ENCODE measurements at places on chromosomes 6 and 20.

GRCh38 chr6:82611751-82612150, 248.1 kb downstream of the TPBG start:
- no peak for DNase-seq

GRCh38 chr6:139925894-139926641, 551.6 kb upstream of the CITED2 start:
- no peak for DNase-seq

DNA sequence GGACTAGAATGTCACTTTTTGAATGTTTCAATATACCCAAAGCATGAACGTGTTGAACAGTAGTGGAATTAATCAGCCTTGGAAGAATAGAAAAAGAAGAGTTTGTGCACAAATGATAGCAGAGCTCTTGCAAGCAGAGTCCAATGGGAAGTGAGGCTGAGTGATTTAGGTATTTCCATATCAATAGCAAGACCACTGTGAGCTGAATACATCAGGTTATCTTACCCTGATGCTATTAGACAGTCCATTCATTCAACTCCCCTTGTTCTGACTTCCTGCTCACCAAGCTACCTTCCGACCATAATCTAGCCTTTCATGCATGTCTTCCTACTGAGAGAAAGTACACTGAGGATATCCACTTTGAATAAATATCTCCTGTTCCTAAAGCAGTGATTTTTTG, 349.2 kb upstream of the RNF217 start:
- DNase-seq, result no peak

DNA sequence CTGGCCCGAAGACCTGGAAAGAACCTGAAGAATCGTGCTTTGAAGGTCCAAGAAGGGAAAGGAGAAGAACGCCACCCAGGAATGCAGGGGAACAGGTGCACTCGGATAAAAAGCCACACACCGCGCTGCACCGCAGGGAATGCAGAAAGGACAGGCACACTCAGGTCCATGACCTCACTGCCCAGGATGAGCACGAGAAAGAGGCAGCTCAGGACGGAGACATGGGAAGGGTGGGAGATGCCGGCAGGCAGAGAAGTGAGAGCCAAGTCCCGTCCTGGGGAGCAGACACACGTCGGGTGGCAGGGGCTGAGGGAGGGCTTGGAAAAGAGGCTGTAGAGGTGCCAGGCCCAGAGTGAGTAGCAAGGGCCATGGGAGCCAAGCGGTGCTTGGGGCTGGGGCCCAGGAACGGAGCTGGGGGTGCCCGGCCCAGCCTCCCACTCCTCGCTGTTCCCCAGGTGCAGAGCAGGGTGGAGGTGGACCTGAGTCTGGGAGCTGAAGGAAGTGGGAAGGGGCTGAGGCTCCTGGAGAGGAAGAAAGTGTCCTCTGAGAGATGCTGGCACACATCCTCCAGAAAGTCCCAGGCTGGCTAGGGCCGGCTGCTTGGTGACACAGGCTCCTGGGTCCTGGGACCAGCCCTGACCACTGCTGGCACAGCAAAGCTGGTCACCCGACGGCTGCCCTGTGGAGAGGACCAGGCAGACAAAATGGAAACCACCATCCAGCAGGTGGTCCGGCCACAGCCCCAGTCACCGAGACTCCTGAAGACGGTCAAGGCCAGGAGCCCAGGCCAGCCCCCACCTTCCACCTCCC, 91.3 kb downstream of the PSMB1 start:
- no peak for DNase-seq

DNA sequence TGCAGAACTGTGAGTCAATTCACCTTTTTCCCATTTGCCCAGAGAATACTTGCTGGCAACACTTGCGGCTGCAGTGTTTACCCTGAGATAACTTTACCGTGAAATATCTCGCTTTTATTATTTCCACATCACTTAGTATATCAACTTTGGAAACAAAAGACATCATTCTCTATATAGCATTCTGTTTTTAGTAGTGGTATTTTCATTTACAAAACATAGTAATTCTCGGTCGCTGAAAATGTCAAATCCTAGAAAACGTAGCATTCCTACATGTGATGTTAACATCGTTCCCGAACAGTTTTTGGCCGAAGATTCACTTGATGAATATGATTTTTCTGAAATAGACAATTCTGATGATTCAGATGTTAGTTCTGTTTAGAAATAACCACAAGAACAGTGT, 52.0 kb downstream of the NHLRC1 start:
- DNase-seq, result no peak

DNA sequence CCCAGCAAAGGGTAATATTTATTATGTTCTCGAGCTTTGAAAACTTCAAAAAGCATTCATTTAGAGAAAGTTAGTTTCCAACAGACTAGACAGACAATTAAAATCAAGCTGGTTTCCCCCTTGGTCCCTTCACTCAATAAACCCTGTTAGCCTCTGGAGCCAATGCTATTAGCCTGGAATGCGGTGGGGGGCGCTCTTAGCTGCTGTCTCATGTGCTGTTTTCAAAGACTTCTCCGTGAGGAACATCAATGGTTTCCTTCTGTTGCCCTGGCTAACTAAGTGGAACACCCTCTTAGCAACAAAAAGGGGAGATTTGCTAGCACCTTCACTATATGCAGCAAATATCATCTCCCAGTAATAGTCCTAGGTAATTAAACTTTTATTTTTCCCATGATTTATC, 86.4 kb downstream of the LY86 start:
- no peak for DNase-seq
